ENCODE measurements at places on chromosomes 6 and 20.

GRCh38 chr6:167426651-167427050 lies 101.8 kb downstream of the TTLL2 start:
- no peak for DNase-seq

DNA sequence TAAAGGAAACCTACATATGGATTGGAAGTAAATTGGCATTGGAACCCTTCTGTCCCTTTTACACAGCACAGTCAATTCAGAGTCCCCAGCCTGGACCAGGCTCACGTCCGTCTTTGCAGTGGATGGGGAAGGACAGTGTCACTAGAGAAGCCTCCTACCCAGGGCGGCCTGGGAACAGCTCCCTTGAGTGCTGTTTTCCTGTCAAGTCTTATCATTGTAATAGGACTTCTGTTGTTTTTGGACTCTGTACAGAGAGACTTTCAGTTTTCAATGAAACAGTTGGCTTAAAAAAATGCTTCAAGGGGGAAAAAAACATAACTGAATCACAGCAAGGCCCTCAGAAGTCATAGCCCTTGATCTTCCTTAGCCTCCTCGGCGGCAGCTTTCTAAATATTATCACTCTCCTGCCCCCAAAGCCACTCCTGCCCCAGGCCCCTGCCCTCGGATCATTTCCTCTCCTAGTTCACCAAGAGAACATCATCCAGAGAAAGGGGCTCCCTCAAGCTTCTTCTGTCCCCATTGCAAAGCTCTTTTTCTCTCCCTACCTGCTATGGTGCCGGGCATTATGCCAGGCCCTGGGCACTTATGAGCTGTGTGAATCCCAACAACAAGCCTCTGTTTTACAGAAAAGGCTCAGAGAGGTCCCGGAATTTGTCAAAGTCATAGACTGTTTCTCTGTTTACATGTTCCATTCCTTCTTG lies 37.8 kb upstream of the CNKSR3 start:
- DNase-seq: peak; percentile 66

- no peak for DNase-seq
Measured at GRCh38 chr6:118371955-118372354, 176.1 kb upstream of the PLN start.

DNA sequence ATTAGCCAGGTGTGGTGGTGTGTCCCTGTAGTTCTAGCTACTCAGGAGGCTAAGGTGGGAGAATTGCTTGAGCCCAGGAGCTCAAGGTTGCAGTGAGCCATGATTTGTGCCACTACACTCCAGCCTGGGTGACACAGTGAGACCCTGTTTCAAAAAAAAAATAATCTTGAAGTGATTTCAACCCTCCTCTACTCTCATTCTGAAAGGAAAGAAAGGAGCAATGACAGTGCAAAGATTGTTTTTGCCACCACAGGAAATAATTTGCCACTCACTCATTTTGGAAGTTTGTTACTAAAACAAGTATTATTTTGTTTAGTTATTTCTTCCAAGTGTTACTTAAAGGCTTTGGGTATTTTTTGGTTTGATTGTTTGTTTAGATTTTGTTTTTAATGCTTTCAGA lies 45.6 kb downstream of the BLTP3A start:
- no peak for DNase-seq

GRCh38 chr6:2215342-2215741 lies 30.1 kb downstream of the GMDS start:
- no peak for DNase-seq

GRCh38 chr6:15255481-15255880 lies 9.6 kb downstream of the JARID2 start:
- DNase-seq: no peak

DNA sequence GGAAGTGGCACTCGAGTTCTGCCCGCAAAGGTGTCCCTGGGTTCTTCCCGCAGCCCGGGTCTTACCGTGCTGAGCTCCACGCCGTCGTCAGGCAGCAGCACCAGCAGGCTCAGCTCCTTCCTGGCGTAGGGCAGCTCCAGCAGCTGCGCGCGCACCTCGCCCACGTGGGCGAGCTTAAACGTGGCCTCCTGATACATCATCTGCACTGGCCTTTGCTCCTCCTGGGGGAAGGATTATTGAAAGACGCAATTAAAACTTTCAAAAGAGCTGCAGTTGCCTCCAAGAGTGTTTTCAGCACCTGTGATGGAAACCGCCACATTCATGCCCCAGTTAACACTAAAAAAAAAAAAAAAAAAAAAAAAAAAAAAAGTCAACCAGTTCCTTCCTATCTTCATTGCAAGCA lies 11.3 kb downstream of the SERPINB9 start:
- DNase-seq: no peak

- peak; percentile 93 for DNase-seq
Measured at GRCh38 chr6:32885698-32886286, 31.8 kb downstream of the PSMB9 start.

DNA sequence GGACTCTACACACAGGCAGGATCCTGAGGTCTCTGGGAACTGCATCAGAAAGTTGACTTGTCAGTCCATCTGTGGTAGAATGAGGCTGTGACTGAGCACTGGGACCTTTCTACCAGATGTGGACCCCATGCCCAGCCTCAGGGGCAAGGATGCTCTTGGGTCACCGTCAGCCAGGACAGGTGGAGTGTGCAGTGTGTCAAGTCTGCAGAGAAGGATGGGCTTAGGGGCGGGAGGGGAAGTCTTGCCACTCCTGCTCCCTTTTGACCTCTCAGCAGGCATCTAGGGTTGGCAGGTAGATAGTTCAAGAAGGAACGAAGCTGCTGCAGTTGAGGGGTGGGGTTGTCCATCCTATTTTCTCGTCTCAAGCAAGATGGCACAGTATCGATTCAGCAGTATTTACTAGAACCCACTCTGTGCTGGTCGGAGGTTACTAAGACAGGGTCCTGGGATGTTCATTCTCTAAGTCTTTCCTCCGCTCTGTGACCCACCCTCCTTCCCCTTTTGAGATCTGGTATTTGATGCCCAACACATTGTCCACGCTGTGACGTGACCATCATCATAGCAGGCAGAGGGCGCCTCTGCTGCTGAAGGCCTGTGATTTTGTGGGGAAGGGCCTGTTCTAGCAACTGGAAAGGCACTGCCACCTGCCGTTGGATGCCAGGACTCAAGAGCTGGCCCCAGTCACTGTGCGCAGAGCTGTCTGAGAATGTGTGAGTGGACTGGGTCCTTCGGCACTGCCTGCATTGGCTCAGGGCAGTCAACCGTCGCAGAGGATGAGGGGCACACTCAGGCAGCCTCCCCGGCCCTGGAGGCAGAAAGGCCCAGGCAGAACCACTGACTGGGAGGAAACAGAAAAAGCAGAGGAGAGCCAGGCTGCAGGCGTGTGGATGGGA lies 23.2 kb downstream of the RBCK1 start:
- DNase-seq: peak; percentile 88

GRCh38 chr20:1448081-1448620 lies 18.5 kb downstream of the NSFL1C start:
- no peak for DNase-seq

DNA sequence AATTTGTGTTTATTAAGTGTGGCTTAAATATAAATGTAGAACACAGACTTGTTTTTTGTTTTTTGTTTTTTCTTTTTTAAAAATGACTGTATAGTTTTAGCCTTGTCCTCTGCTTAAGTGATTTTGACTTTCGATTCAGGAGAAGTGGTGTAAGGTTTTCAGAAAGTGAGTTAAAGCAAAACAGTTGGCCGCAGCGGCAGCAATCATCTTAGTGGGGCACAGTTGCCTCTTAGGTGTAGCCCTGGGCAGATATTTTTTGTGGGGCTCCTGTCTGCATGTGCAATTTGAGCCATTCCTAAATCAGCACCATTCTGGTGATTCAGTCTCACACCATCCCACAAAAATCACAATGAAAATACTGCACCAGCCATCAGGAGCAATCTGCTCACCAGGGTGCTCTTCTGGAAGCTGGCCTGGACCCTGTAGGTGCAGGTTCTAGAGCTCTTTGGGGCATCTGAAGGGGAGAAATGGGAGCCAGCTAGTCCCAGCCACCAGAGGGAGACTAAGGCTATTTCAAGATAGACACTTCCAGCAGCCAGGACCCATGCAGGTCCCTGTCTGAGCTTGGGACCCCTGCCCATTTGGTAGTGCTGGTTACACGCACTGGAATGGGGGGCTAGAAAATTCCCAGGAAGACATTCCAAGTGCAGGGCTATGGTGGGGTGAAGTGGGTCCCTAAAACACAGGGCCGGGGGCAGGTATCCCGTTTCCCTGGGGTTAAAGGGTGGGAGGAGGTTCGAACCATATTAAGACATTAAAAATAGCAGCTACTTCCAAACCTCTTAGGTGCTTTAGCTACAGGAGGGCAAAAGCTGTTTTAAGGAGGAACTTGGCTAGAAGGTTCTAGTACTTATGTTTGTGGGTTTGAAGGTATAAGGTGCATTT lies 156.6 kb downstream of the NFATC2 start:
- DNase-seq: no peak

- peak; percentile 47 for DNase-seq
Measured at GRCh38 chr6:36340618-36341454, 4.1 kb upstream of the BNIP5 start.

DNA sequence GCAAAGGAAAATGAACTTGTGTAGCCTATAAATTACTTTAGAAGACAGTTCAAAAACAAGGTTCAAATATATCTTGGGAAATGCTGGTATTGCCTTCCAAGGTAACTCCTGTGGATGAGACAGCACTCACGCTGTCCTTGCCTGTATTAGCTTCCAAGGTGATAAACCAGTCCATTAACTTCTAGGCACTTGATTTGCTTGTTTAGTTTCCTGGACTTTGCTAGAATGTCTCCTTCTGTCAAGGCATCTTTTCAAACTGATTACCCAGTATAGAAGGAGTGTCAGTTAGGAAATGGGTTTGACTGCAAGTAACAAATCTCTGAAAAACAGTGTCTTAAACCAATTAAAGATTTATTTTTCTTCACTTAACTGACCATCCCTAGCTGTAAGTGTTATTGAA lies 103.4 kb upstream of the SLC22A23 start:
- no peak for DNase-seq

GRCh38 chr6:50102676-50103075 lies 52.9 kb upstream of the DEFB112 start:
- no peak for DNase-seq

GRCh38 chr6:133918208-133918930 lies 29.5 kb downstream of the TCF21 start:
- no peak for DNase-seq

DNA sequence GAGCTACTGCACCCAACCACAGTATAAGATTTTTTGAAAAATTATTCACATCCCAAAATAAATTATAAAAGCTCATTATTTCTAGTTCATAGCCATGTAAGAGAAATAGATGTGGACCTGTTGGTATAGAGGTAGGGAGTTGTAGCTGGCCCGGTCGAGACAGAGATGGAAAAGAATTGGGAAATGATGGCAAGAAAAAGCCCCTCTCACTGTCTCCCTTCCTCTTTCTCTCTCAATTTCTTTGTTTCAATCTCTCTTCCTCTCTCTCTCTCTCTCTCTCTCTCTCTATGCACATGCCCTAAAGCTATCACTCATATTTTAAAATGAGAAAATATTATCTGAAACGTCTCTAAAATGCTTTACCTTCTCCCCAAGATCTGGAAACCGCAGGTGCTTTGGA lies 80.7 kb upstream of the CD83 start:
- no peak for DNase-seq

- no peak for DNase-seq
Measured at GRCh38 chr6:42269553-42269952, 51.9 kb upstream of the MRPS10 start.

- no peak for DNase-seq
Measured at GRCh38 chr6:151442371-151442770, 9.6 kb downstream of the RMND1 start.

DNA sequence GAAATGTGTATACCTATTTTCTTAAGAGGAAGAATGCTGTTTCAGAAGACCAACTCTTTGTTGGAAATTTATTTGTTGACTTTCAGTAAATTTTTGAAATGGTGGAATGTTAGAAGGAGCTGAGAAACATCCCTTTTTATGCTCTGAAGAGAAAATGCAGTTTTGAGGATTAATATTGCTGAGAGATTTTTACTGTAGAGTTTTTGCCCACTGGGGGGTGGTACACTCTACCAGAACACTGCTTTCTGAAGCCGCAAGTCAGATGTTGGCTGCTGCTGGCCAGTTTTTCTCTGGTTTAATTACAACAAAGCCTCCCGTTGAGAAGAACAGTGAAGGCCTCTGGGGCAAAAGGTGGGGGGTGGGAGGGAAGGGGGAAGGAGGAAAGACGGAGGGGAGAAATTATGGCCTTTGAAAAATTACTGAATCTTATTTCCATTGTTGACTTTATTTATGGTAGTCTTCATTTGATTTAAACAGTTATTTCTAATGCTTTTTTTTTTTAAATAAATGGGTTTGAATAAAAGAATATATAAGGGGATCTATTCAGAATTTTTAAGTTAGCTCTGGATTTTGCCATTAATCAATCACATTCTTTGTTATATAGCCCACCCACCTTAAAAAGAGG lies 3.0 kb downstream of the FLRT3 start:
- DNase-seq: peak; percentile 94

- no peak for DNase-seq
Measured at GRCh38 chr6:106084989-106085691, 996 bp upstream of the PRDM1 start.

- no peak for DNase-seq
Measured at GRCh38 chr6:144955392-144955791, 670.3 kb downstream of the UTRN start.

GRCh38 chr20:43993560-43993959 lies 78.9 kb downstream of the TOX2 start:
- DNase-seq: no peak

- no peak for DNase-seq
Measured at GRCh38 chr6:14924126-14925024, 321.5 kb upstream of the JARID2 start.

DNA sequence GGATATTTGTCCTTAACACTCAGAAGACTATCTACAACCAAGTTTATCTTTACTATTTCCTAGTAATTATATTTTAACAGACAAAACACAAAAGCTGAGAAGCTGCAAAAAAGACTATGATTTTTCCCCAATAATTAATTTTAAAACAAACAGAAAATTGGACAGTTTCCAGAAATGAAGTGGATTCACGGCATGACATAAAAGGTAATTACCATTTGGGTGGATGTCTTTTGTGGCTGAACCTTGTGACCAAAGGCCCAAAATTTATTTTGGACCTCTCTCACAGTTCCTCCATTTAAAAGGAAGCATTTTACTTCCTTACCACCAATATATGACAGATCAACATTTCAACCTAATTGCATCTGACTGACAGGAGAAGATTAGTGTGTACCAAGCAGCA lies 90.2 kb downstream of the GMDS start:
- no peak for DNase-seq

All from pons (tissue), 1 donor.